Effector memory CD4-positive, alpha-beta T cell (primary cell): ENCODE measurements at places on chromosomes 13 and 19.
A peak's percentile ranks its signal among the peaks of the same experiment; 100 is the strongest.

GRCh38 chr19:289651-290371 lies 1.4 kb downstream of the PLPP2 start:
- peak; percentile 39 for DNase-seq

DNA sequence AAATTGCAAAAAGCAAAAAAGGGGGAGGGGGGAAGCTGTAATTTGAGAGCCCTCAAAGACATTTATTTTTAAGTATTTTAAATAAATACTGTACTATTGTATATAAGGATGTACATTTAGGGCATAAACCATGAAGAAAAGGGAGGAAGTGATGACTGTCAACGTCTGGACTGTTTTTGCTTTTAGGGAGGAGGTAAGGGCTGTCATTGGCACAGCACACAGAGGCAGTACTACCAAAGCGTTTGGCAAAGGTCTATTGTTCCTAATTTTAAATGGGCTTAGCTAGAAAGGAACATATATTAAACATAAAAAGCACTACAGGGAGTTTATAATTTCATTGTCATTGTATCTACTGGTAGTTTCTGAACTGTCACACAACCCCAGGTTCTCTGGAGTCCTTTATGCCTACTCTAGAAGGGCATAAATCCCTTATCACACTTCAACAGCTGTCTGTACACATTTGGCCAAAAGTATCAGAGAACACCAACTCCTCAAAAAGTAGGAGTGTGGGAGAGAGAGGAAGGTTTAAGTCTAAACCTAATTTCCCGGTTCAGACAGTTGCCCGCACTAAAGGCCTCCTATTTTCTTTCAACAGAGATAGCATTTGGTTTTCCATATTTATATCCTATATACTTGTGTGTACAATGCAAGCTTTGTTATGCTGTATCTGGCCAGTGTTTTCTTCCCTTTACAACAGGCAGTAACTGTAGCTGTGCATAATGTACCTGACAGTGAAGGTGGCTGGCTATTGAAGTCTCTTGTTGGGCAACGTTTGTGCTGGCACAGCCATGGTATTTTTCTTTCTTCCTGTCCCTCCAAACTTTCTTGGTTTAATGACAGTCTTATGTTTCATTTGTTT lies 406.2 kb downstream of the KLF5 start:
- DNase-seq, result no peak

- DNase-seq, result no peak
These were observed 5.5 kb upstream of the CYP4F3 start for GRCh38 chr19:15635016-15635805.

DNA sequence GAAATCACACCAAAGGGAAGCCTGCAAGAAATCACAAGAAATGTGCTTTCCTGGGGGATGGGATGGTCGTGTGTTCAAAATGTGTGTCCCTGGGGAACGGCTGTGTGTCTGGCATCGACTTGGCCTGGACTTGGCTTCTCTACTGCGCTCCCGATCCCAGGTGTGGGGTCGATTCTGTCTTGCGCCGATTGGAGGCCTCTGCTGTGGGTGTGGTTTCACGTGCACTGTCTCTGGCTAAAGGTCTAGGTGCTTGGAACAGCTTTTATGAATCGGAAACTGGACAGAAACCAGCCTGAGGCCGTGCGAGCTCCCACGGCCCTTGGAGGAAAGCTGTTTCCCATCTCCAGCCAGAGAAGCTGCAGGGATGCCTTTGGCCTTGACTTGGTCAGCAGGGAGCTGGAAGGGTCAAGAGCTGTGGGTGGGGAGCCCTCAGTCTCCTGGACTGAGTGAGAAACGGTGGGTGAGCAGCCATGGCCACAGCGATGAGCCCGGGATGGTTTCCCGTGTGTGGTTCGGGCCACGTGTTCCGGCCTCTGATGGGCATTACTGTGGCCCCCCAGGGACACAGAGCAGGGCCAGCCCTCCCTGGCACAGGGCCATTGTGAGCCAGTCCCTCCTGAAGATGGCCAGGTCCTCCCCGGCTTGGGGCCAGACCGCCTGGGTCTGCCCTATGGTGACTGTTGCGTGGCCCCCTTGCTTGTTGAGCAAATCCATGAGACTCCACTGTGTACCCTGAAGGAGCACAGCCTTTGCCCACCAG lies 29.7 kb downstream of the MCF2L start:
- no peak for DNase-seq

DNA sequence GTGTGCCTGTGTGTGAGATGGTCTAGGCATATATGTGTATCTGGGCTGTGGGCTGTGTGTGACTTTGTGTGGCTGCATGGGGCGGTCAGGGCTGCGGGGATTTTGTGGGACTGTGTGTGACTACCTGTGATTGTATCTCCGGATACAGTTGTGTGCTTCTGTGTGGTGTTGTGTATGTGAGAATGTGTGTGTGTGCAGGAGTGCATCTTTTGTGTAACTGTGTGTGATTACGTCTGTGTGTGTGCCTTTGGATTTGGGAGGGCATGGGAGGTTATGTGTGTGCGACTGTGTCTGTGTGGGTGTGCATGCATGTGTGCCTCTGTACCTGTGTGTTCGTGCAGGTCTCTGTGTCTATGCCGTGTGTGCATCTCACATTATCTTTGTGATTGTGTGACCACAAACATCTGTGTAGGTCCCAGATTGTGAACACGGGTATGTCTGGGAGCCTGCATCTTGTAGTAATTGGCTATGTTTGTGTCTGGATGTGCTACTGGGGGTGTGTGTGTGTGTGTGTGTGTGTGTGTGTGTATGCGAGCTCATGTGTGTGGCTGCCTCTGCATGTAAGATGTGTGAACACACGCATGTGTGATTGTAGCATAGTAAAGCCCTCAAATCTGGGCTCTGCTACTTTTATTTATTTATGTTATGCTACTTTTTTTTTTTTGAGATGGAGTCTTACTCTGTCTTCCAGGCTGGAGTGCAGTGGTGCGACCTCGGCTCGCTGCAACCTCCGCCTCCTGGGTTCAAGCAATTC lies 7.6 kb downstream of the EHD2 start:
- DNase-seq, result no peak

DNA sequence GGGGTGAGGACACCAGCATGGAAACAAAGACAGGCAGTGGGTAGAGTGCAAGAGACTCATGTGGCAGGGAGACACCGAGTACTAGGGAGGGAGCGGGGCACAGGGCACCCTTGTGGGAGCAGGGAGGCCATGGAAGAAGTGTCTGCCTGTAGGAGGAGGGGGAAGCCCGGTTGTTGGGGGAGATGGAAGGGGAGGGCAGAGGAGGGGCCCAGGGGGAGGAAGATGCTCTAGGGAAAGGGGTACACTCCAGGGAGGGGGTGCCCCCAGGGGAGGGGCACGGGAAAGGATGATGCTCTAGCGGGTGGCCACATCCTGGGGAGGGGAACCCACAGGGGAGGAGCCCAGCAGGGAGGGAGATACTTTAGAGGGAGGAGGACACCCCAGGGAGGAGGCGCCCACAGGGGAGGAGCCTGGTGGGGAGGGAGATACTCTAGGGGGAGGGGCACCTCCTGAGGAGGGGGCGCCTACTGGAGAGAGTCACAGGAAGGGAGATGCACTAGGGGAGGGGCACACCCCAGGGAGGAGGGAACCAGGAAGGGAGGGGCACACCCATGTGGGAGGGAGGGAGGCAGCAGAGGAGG lies 24.9 kb downstream of the CPAMD8 start:
- peak; percentile 80 for DNase-seq

- DNase-seq, result no peak
These were observed 1.8 kb upstream of the SLC27A1 start for GRCh38 chr19:17468302-17469091.

DNA sequence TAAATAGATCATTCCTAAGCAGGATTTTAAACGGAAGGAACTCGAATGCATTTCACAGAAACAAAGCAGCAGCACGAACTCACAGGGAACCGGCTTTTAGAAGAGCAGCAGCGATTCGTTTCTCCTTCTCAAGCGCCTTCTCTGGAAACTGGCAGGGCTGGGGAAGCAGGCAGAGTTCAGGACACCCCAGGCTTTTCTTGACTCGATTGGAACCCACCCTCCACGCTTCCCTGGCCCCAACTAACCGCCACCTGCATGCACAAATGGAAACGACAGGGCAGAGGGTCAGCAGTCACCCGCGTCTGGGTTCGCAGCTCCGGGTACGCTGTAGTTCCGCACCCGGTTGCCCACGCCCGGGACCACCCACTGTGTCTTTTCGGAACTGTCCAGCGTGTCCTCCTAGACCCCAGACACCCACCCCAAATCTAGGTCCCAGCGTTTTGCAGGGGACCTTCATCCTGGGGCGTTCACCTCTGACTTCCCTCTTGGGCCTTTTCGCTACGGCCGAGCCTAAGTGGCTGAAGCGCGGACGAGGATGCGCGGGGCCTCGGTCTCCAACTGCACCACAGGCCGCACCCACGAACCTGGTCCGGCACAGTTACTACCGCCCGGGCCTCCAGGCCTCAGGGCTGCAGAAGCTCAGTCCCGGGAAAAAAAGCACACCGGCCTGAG lies 500 bp downstream of the ZFP30 start:
- no peak for DNase-seq
